ENCODE measurements at places on chromosomes 13 and 19.

GRCh38 chr13:27860743-27861142, 59.1 kb upstream of the PDX1 start:
- DNase-seq = no peak

GRCh38 chr13:31172001-31172400, 10.3 kb upstream of the HSPH1 start:
- peak; percentile 55 for DNase-seq

DNA sequence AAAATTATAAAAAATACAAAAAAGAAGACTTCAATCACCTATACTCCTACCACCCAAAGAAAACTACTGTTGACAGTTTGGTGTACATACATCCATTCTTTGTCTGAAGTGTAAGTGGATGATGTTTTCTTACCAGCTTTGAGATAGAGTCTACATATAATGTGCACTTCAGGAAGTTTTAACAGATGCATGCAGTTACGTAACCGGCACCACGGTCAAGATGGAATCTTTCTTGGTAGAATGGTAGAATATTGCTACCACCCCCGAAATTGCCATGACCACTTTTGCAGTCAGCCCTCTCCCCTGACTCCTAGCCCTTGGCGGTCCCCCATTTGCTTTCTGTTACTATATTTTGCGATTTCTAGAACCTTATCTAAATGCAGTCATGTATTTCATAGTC, 1.4 kb downstream of the CUL4A start:
- DNase-seq = no peak

GRCh38 chr13:35865341-35866240, 265.6 kb downstream of the DCLK1 start:
- DNase-seq = no peak

GRCh38 chr13:19150712-19151228, 30.9 kb downstream of the TUBA3C start:
- DNase-seq = no peak

- DNase-seq = no peak
Observed at GRCh38 chr13:31029102-31029501, 96.6 kb downstream of the TEX26 start.

- DNase-seq = no peak
Observed at GRCh38 chr19:28669804-28670203, 543.1 kb downstream of the UQCRFS1 start.

DNA sequence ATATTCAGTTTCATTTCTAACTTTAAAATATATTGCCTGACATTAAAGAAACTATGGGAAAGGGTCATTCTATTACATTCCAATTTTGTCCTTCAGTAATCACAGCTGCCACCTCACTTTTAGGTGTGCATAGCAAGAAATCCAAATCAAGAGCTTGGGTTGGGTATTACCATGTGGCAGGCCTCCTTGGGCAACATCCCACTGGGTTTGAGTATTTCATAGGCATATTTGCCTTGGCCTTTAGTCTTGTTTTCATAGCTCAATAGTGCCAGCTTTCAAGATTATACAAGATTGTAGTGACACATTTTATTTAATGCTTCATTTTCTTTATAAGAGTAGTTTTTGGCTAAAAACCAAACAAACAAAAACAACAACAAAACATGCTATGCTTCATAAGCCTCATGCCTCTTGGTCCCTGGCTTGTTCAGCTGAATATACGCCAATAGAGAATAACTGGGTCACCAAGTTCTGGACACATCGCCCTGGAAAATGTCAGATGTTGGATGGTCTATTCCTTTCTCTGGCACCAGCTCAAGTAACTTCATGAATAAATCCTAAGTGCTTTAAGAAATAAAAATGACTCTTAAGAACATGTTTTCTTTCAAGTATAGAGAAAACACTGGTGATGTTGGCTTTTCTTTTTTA, 167.4 kb upstream of the STARD13 start:
- no peak for DNase-seq

- DNase-seq = no peak
Observed at GRCh38 chr13:82833923-82834322, 1048.4 kb downstream of the SLITRK1 start.

DNA sequence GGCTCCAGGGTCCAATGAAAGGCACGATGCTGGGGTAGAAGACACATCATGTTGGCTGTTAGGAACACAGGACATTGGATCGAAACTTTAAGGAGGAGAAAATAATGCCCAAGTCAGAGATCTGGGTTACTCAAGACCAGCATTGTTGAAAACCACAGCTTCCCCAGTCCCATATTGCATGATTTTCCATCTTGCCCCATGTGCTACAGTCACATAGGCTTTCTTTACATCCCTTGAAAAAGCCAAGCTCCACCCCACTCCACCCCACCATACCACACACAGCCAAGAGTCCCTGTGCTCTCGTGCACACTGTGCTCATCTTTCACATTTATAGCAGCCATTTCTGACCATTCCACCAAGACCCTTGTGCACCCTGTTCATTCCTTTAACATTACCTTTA, 636.2 kb downstream of the DIAPH3 start:
- DNase-seq = no peak

- DNase-seq = no peak
Observed at GRCh38 chr19:33280351-33280921, 21.9 kb downstream of the CEBPA start.

DNA sequence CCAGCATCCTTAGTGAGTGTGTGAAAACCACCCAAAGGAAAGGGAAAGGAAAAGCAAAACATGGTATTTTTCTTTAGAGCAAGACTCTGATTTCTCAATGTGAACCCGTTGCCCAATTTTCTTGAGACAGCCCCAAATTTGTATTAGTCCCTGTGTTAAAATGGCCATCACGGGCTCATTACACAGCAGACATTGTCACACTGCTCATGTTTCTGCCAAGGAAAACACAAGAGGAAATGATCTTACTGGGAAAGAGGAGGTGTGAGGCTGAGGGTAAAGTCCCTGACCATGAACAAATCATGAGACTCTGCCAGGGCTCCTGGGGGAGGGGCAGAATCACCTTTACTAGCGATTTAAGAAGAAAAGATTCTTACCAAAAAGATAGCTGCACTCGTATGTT, 54.4 kb downstream of the FAM124A start:
- no peak for DNase-seq

DNA sequence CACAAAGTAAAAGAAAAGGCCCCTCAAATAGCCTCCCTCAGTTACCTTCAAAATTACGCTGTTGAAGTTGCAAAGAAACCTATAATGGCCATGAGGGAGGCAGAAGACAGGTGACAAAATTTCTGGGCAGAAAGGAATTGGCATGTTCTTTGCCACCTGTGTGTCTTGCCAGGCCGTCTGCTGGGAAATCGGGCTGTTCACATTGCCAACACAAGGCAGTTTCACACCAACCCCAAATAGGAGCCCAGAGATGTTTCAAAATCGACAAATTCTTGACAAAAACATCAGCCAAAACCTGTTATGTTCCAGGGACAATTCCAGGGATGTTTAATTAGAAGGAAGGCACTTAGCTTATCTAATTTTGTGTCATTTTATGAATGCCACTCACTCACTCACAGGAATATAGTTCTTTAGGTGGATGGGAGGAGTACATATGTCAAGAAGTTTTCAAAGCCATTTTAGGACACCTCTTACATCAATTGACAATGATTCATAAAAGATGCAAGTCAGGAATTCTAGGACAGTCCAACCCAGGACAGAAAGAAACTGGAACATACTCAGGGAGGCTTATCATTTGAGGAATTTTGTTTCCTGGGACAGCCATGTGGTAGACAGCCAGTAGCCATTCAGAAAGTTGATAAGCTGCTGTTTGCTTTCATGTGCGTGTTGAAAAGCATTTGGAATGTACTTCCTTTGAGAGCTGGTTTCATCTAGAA, 164.5 kb downstream of the RGCC start:
- DNase-seq = peak; percentile 63

DNA sequence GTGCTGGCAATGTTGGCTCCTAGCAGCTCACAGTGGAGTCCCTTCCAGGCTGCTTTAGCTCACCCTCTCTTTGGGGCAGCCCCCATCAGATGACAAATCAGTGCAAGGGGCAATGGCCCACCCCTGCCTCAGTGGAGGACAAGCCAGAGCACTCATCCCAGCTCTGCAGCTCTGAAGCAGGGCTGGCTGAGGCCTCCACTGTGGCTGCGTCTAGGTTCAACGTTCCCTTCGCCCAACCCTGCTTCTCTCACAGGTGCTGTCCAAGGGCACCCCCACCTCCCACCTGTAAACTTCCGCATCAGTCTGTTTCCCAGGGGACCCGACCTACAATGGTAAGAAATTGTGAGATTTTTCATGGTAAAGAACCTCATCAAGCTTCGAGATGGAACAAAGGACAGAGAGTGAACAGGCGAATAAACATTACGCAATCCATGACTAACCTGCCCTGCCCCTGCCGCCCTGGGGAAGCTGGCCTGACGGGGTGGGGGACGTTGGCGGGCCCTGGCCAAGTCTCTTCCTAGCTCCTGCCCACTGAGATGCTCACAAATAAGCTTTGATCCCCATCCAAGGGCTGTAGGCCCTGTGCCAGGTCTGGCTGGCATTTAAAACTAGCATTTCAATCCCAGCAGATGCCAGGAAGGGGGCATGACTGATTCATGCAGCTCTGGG, 40.5 kb downstream of the DZIP1 start:
- DNase-seq = peak; percentile 70

- no peak for DNase-seq
Observed at GRCh38 chr13:44157606-44158005, 216.0 kb upstream of the SERP2 start.

DNA sequence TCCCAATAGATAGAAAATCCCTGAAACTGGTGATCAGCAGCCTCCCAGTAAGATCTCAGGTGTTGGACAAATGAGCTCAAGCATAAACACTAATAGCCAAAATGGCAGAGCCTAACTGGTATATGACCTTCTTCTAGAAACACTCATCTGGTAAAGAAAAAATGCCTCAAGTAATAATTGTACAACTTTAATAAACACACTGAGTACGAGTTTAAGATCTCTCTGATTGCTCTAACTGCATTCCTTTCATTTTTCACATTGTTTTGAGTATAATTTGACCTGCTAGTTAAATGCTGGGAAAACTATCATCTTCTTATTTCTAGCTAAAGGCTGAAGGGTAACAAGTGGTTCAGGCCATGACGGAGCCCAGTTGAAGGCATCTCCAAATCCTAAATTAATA, 2009.5 kb upstream of the PCDH20 start:
- DNase-seq = peak; percentile 36

- peak; percentile 49 for DNase-seq
Observed at GRCh38 chr13:51623473-51623872, 39.2 kb downstream of the WDFY2 start.

- DNase-seq = no peak
Observed at GRCh38 chr13:106098778-106099177, 436.7 kb downstream of the EFNB2 start.

- DNase-seq = no peak
Observed at GRCh38 chr19:32921624-32922023, 50.1 kb downstream of the CEP89 start.

DNA sequence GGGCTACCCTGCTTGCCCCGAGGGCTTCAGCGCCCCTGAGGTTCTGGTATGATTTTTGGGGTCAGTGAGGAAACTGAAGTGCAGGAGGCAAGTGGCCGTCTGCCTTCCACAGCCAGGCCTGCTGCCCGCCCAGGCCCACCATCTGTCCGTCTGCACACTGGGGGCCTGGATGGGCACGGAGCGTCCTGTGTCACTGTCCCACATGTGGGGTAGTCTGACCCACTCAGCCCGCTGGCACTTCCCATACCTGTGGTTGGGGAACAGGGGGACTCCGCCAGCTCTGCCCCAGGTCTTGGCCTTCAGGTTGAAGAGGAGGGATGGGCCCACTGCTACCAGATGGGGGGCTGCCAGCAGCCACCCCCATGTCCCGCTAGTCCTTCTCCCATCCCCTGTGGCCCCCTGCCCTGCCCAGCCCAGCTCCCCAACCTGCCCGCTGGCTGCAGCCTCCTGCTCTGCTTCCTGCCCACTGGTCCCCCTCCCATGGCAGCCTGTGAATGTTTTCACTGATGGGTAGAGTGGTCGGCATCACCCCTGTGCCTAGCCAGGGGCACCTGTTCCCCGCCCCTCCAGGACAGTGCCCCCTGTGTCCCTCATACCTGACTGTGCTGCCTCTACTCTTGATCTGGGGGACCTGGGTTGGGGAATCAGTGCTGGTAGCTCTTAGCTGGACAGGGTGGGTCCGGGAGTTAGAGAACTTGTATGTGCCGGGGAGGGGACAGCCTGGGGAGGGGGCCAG, 9.5 kb downstream of the PIAS4 start:
- no peak for DNase-seq

GRCh38 chr13:78657699-78658629, 991 bp downstream of the OBI1 start:
- no peak for DNase-seq

DNA sequence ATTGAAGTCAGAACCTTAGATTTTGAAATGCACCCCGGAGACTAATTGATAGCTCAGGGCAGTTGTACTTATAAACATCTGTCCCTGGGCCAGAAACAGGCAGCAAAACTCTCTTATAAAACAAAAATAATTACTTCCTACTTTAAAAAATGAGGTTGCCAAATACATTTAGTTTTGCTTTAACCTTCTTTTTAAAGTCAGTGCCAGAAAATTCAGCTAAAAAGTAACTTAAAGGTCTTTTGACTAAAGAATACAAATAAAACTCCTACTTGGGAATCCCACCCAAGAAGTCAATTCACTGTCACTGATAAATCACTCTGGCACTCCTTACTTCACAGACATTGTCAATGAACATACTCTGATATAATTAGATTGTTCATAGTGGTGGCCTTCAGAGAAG, 60.7 kb downstream of the DOCK9 start:
- DNase-seq = no peak

DNA sequence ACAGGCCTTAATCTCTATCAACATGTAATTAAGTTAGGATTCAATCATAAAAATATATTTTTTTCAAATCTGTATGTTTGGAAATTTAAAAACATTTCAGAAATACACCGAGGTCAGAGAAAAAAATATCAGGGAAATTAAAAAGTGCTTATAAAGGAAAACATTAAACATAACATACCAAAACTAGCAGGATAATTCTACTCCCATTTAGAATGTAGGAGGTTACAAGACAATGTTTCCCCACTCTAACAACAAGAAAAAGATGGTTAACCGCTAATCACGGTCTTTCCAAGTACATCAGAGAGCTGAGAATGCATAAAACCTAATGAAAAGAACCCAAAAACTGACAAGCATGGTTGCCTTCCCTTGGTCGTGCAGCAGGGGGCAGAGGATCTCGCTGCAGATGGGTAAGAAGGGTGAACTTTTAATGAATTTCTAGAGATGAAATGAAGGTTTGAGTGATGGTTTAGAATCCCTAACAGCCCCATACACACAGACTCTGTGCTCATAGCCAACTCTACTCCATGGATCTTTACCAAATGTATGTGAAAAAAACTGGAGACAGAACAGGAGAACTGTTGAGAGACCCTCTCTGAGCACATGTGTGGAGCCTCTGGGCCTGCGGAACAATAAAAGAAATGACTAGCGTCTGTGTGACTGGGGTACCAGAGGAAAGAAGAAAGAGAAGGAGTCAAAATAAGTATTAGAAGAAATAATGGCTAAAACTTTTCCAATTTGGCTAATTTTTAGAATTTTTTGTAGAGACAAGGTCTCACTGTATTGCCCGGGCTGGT, 51.3 kb upstream of the LSM14A start:
- DNase-seq = peak; percentile 16

GRCh38 chr13:95106562-95106961, 194.7 kb downstream of the ABCC4 start:
- no peak for DNase-seq
